CD8-positive, alpha-beta T cell (primary cell): ENCODE measurements at places on chromosomes 1 and 21. TPM values are rescaled to one million over a fixed set of nuclear protein-coding genes. Genes with fewer than 3 reads are reported as not detected.

The ALPL gene
- total RNA-seq, result not detected

GRCh38 chr1:163656095-163656759 is 334.5 kb downstream of the NUF2 start:
- DNase-seq, result no peak

DNA sequence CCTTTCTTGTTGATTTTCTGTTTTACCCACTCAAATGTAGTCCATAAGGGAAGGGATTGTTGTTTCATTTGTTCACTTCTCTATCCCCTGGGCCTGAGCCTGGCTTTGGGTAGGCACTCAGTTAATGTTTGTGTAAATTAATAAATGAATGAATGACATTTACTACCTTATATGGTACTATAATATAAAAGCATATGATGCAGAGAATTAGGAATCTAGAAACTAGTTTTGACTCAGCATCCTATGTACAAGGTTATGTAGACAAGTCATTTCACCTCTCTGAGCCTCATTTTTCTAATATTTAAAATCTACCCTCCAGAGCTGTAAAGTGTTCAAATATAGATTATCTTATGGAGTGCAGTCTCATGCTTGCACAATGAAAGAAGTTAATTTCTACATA is 68.9 kb upstream of the S1PR1 start:
- DNase-seq, result no peak

- peak; percentile 46 for DNase-seq
Observed at GRCh38 chr1:148362216-148362611, 120.9 kb downstream of the PPIAL4G start.

- no peak for DNase-seq
Observed at GRCh38 chr1:8355439-8356255, 37.7 kb downstream of the SLC45A1 start.

- no peak for DNase-seq
Observed at GRCh38 chr1:183996040-183996384, 41.5 kb downstream of the COLGALT2 start.

DNA sequence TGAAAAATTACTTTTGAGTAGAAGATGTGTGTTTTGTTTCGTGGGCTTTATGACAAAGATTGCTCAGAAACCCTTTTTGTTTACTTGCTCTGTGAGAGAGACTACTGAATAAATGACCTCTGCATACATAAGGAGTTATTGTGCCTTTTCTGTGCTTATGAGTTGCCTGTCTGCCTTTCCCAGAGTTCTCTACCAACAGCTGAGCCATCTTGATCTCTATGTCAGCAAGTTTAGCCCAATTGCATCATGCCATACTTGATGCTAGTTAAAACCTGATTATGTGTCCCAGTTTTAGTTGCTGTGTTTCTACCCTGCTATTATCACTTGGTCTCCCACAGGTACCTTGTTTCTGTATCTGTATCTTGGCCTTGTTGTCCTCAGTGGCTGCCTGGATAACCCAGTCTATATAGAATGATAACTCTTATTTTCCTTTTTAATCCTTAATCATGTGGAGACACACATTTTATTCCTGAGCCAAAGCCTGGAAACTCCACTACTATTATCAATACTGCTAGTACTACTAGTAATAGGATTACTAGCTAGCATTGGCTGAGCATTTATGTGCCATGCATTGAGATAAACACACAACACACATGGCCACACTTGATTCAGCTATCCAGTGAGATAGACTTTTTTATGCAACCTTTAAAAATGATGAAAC is 28.7 kb upstream of the GNG12 start:
- no peak for DNase-seq

DNA sequence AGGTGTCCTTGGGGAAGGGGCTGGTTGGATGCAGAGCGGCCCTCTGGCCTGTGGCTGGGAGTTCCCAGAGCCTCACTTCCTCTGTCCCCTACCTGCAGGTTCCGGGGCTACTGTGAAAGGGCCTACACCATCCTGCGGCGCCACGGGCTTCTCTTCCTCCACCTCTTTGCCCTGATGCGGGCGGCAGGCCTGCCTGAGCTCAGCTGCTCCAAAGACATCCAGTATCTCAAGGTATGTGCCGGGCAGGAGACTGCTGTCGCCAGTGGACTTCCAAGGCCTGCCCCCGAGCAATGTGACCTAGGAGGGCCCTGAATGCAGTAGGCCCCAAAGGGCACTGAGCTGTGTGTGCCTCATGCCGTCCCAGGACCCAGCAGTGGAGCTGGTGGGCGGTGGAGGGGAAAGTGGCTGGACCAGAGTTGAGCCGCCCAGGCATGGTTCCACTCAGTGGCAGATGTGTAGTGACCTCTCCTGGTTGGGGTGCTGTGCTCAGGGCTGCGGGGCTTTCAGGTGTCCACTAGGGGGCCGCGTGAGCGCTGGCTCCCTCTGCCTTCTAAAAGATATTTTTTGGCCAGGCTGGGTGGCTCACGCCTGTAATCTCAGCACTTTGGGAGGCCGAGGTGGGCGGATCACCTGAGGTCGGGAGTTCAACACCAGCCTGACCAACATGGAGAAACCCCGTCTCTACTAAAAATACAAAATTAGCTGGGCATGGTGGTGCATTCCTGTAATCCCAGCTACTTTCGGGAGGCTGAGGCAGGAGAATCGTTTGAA is 73.4 kb downstream of the PIK3CD start:
- peak; percentile 47 for DNase-seq
